ENCODE measurements at places on chromosomes 1 and 21. TPM values are rescaled to one million over a fixed set of nuclear protein-coding genes. Genes with fewer than 3 reads are reported as not detected.
A peak's percentile ranks its signal among the peaks of the same experiment; 100 is the strongest.

GRCh38 chr21:45543371-45543709 is 1.1 kb upstream of the SLC19A1 start:
- no peak for DNase-seq

The BTG3 gene
- 29.2 TPM for total RNA-seq

- DNase-seq, result no peak
These were observed 49.4 kb upstream of the PARP1 start for GRCh38 chr1:226457307-226457712.

DNA sequence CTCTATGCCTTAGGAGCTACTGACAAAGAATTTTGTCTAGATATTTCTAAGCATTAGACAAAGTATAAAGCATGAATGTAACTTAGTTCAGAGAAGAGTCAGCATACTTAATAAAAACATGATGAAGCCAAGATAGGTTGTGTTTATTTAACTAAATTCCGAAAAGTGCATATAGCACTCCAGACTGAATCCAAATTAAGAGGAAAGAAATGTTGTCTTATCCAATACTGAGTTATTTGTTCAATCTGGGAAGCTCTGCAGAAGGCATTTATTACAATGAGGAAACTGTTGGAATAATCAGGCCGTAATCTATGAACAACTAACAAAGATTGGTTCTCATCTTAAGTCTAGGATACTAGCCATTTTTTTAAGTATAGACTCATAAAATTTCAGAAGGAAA is 100.2 kb downstream of the TNFSF18 start:
- DNase-seq, result peak; percentile 65

DNA sequence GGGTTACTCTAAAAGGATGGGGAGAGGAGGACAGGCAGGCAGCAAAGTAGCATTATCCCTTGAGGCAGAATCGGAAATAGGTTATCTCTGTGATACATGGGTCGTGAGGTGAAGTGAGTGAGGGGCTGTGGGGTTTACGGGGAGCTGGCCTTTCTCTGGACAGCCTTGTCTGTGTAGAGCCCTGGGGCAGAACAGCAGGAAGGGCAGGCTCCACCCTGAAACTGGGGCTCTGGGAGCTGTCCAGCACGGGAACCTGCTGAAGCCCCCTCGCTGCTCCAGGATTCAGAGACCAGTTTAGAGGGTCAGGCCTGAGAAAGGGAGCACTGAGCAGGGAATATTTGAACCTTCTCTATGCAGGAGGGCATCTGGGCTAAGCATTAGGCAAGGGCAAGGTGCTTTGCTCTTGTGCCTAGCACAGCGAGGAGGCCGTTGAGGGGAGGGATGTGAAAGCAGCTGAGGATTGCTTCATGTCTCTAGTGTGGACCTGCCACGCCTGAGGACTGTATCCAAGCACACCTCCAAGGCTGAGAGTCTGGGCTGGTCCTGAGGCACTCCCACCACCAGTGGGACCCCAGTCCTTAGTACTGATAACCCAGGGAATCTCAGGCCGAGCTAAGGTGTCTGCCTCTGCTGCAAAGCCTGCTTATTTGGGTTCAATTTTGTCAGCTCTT is 55.8 kb downstream of the NAV1 start:
- peak; percentile 38 for DNase-seq

- DNase-seq, result peak; percentile 95
These were observed 48.4 kb downstream of the COLGALT2 start for GRCh38 chr1:183989078-183989577.

GRCh38 chr1:50426702-50427085 is 3.5 kb upstream of the DMRTA2 start:
- no peak for DNase-seq

The CD5L gene
- total RNA-seq, result not detected

GRCh38 chr1:202324646-202325045 is 17.1 kb downstream of the UBE2T start:
- no peak for DNase-seq

DNA sequence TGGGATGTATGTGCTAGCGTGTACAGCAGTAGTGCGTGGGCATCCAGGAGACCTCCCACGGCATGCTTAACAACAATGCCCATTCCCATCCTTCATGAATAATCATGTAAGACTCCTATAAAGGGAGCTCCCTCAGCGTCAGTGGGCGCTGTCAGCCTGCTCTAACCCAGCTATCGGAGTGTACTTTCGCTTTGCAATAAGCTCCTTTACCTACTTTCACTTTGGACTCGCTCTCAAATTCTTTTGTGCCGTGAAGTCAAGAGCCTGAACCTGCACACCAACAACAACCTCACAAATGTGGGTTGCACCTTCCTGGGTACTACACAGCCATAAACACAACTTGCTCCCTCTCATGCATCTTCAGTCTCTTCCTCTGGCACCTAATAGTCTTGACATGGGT is 114.8 kb upstream of the PAXBP1 start:
- no peak for DNase-seq

- DNase-seq, result no peak
These were observed 44.5 kb downstream of the LRRC38 start for GRCh38 chr1:13469343-13469742.

GRCh38 chr1:7557301-7557891 is 213.7 kb upstream of the VAMP3 start:
- DNase-seq, result no peak

The SLC41A1 gene
- 6.3 TPM for total RNA-seq

The LIN28A gene
- total RNA-seq, result not detected

DNA sequence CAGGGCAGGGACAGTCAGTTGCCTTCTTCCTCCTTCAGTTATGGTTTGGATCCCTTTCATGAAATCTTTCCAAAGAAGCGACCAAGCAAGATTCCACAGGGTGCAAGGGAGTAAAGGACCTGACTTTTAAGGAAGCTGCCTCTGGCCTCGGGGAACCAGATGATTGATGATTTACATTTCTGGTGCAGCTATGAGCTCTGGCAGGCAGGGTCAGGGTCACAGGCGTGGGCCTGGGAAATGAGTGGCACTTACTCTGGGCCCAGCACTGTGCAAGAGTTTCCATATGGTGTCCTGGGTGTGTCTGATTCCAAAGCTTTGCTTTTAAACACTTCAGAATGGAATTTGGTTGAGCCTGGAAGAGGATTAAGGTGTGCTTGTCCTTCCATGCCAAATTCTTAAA is 7.2 kb upstream of the CRABP2 start:
- DNase-seq, result no peak

GRCh38 chr1:223319905-223320580 is 43.9 kb downstream of the SUSD4 start:
- no peak for DNase-seq

DNA sequence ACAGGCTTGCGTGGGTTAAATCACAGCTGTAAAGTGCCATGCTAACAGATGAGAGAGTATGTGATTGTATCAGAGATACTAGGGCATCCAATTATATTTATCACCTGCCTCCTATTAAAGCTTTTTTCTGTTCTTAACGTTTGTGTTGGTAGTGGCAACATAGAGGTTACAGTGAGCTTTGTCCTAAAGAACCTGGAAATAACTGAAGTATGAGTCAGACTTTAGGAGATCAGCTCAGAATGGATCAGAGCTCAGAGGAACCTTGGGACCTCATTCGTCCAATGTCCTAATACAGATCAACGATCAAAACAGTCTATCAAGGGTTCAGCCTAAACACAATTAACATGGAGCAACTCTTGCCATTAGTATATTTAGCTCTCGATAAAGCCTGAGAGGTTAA is 81.0 kb downstream of the RGS7 start:
- no peak for DNase-seq

The AMY1A gene
- not detected for total RNA-seq

GRCh38 chr1:17551755-17552234 is 12.3 kb downstream of the ARHGEF10L start:
- DNase-seq, result peak; percentile 65

The OLIG2 gene
- not detected for total RNA-seq

- DNase-seq, result no peak
These were observed 193.1 kb downstream of the RYR2 start for GRCh38 chr1:237235091-237235490.

The GPR157 gene
- 2.7 TPM for total RNA-seq

GRCh38 chr1:9628541-9629444 is 22.7 kb upstream of the PIK3CD start:
- DNase-seq, result no peak

GRCh38 chr1:231952154-231952553 is 325.6 kb downstream of the DISC1 start:
- no peak for DNase-seq

GRCh38 chr1:169782596-169782995 is 12.1 kb downstream of the METTL18 start:
- DNase-seq, result no peak

GRCh38 chr1:226526801-226527595 is 21.6 kb upstream of the STUM start:
- DNase-seq, result peak; percentile 9

- DNase-seq, result peak; percentile 21
These were observed 75.2 kb downstream of the NGF start for GRCh38 chr1:115262886-115263285.

DNA sequence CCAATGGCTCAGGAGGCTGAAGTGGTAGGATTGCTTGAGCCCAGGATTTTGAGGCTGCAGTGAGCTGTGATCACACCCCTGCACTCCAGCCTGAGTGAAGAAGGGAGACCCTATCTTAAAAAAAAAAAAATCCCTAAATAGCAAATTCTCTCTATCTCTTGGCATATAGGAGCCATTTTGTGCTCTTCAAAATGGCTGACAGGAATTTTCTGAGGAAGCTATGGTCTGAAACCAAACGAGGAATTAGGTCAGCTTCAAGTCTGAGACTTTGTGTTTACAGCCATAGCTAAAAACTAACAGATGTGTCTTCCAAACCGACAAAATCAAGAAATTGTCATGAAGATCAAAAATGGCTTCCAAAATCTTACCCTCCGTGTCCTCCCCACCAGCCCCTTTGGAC is 10.6 kb downstream of the CD247 start:
- DNase-seq, result no peak

All from IMR-90 (cell line).